ENCODE measurements at places on chromosomes 6 and 20.

DNA sequence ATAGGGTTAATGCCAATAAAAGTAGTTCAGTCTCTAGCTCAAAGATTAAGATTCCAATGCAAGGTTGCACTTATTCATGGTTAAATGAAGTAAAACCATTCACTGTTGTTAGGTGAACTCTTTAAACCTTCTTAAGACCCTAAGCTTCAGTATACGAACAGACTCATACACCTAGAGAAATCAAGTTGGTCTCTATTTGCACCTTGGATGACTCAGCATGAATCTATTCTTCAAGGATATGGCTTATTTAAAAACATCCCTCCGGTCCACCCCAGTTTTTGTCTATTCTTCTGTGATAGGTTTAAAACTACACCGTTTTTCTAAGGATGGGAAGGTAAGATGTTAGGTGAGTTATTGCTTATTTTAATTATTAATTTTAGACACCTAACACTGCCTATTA is 932 bp upstream of the TAAR9 start:
- DNase-seq: no peak

DNA sequence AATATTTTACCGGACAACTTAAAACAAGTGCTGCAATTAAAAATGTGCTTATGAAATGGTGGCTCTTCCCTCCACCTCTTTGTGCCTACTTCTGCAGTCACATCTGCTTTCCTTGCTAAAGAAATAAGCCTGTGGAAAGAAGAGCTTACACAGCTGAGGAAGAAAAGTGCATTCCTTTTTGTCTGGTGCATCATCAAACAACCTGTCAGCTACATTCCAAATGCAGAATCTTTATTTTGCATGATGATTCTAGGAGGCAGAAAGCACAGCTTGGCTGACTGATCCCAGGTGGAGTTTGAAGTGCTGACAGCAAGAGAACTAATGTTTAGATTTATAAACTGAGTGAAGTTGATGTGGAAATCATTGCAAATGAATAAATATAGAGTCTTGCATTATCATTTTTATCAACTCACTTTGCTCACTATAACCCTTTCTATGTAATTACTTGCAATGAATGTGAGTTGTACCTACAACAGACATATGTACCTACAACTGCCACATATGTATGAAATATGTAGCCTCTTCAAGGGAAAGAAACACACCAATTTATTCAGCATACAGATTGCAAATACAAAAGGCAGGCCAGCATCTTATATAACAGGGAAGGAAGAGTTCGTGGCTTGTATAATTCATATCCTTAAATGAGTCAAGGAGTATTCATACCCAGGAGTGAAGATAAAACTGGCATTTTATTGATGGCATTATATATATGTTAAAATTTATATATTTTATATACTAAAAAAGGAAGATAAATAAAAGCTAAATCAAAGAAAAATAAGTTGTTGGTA is 223.4 kb upstream of the MCHR2 start:
- DNase-seq: no peak

GRCh38 chr20:45940053-45940452 is 5.6 kb downstream of the PCIF1 start:
- DNase-seq: no peak

DNA sequence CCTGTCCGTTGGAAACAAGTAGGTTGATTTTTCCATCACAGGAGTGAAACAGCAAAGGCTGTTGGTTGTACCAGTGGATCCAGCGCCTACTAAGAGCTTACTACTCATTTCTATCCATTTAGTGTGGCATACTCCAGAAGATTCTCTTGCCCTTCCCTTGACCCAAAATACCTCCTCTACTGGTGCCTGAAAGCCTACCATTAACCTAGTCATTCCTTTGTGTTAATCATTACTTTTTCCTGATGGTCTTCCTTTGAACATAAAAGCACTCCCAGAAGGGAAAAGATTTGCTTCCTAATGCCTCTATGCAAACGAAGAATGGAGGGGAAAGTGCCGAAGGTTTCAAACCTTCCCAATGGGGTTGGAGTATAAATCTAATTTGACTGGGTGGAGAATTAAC is 123.3 kb downstream of the QRSL1 start:
- no peak for DNase-seq

- DNase-seq: no peak
These were observed 105.1 kb upstream of the GPR6 start for GRCh38 chr6:109872968-109873545.

DNA sequence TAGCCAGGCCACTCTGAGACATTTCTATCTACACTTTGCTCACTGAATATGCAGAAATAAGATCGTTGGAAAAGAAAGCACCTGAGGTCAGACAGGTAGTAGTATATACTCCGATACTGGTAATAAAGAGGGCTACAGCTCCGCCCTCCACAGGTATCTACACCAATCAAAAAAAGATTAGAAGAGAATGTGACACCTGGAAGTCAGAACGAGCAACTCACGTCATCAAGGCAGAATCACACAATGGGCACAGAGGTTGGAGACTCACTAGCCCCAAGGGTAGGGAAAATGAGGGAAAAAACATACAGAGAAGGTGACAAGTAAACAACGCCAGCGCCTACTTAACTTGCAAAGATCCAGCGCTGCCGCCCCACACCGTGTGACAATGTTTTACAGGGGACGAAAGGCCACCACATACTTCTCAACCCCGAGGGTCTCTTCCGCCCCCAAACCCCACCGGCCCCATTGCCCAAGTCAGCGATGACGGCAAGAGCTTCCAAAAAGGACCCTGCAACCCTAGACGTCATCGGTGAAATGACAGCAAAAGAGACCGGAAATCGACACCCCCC is 653 bp downstream of the LMBRD1 start:
- DNase-seq: no peak

DNA sequence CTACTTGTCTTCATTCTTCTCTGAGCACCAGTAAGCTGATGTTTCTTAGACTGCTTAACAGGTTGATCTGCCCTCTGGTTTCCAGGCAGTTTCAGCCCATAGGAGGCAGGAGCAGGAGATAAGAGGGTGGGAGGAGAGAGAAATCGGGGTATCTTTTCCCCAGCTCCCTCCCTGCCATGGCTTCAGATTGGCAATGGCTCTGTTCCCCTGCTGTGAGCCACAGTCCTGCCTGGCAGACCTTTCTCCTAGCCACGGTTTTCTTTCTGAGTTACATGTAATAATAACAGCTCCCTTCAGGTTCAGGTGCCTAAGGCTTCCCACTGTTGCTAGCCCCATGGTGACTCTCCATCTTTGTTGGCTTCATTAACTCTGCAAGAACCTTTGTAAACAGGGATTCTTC is 115.3 kb downstream of the CD83 start:
- DNase-seq: no peak

DNA sequence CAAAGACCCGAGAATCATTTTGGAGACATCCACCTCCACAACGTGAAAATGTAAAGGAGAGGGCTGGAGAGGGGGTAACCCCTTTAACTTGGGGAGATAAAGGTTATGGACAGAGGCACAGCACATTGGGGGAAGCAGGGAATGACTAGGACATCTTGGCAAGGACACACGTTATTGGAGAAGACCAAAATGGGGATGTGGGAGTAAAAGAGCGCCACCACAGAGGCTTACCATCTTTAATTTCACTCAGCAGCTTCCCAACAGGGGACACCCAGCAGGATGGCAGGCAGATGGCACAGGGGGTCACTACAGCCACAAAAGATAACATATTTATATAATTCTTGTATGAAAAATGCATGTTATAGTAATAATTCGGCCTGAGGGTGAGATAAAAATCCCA is 9.8 kb downstream of the C6orf52 start:
- no peak for DNase-seq

- DNase-seq: no peak
These were observed 81.1 kb upstream of the C6orf118 start for GRCh38 chr6:165390475-165390874.

- DNase-seq: no peak
These were observed 50.4 kb upstream of the CTNNBL1 start for GRCh38 chr20:37643400-37643799.

- no peak for DNase-seq
These were observed 76.0 kb downstream of the ADTRP start for GRCh38 chr6:11702500-11703130.

DNA sequence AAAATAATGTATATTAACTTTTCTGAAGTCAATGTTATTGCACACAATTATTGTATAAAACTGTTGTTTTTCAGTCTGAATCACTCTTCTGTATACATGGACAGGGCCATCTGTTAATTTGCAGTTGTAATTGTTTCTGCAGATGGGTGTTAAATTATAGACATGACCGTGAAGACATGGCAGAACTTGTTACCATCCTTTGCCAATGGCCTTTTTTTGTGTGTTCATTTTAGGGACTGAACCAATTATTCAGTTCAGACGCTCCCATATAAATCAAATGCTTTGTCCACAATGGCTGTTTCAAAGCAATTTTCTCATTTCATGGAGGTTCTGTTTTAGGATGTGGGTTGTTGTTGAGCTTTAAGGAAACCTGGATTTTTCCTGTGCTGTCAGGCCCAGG is 533.7 kb downstream of the DOK5 start:
- no peak for DNase-seq

DNA sequence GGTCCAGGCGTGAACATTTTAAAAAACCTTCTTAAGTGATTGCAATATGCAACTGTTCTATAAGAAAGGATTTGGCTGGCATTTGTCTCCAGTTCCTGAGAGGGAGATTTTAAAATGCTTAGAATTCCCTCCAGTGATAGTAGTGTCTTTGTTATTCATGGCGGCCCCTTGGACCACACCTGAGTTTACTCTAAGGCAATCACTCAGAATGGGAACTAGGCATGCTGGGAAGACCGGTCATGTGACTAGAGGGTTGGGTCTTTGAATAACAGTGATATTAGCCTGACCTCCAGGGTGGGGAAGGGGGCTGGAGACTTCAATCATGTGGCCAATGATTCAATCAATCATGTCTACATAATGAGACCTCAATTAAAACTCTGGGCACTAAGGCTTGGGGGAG is 50.7 kb upstream of the UTRN start:
- no peak for DNase-seq

Data from stimulated activated CD4-positive, alpha-beta T cell treated with anti-CD3 and anti-CD28 coated beads, Interleukin-1b, Interleukin-23, amount 100 ng/mL, for 24 hours (primary cell).